Mammary epithelial cell (primary cell): ENCODE measurements at places on chromosomes 1 and 21. TPM values are rescaled to one million over a fixed set of nuclear protein-coding genes. Genes with fewer than 3 reads are reported as not detected.

GRCh38 chr1:211520641-211521040, 28.7 kb upstream of the RD3 start:
- DNase-seq = no peak

DNA sequence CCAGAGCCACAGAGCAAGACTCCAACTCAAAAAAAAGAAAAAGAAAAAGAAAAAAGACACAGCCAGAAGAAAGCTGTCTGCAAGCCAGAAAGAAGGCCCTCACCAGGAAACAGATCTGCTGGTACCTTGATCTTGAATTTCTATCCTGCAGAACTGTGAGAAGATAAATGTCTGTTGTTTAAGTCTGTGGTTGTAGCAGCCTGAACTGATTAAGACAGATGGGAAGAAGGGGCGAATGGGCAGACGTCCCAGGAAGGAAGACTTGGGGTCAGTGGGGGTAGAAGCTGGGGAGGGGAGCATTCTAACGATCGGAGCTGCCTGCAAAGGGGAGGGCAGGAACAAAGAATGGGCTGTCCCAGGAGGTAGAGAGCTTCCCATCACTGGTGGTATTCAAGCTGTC, 6.3 kb downstream of the SLC2A7 start:
- no peak for DNase-seq

RGS4 gene
- total RNA-seq = not detected in 2 replicates

GRCh38 chr21:38470755-38471154, 27.5 kb downstream of the ERG start:
- peak; percentile 54 for DNase-seq

CGN gene
- total RNA-seq = 1.7 and 3.7 TPM in 2 replicates
